ENCODE measurements at places on chromosomes 3 and 15.

GRCh38 chr15:56890038-56890437 is 28.4 kb upstream of the TCF12 start:
- DNase-seq = no peak

- no peak for DNase-seq
These were observed 200.2 kb upstream of the GOLGA6L4 start for GRCh38 chr15:84035399-84035766.

GRCh38 chr15:80343554-80343992 is 60.6 kb upstream of the ARNT2 start:
- no peak for DNase-seq

GRCh38 chr15:68578175-68578979 is 416 bp upstream of the CORO2B start:
- no peak for DNase-seq

DNA sequence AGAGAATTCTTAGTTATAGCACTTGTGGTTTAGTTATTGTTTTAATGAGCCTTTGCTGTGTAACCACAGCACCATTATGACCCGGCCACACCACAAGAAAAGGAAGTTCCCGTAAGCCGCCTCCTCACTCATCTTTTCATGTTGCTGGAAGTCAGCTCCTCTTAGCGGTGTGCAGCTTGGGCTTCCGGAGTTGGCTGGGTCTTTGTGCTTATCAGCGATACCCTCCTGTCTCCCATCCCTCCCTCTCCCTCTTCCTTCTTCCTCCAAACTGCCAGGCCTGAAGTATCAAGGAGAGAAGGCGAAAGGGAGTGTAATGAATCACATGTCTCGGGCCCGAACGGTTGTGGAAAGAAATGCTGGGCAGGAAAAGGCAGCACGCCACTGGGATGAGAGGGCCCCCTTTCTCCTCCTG is 353.5 kb downstream of the MCTP2 start:
- no peak for DNase-seq

DNA sequence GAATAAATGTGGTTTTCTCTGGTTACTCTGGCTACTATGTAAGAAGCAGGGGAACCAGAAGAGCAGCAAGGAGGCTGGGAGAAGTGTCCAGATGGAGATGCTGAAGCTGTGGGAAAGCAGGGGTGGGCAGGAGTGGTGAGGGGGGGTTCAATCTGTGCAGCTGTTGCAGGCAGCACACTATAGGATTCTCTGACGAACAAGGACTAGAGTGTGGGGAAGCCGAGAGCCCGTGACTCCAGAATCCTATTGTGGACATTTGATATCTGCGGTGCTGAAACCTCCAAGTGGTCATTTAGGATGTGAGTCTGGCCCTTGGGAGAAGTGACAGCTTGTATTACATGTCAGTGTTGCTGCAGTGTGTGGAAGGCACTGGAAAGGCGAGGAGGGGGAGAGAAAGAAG is 60.5 kb downstream of the GABRB3 start:
- no peak for DNase-seq

DNA sequence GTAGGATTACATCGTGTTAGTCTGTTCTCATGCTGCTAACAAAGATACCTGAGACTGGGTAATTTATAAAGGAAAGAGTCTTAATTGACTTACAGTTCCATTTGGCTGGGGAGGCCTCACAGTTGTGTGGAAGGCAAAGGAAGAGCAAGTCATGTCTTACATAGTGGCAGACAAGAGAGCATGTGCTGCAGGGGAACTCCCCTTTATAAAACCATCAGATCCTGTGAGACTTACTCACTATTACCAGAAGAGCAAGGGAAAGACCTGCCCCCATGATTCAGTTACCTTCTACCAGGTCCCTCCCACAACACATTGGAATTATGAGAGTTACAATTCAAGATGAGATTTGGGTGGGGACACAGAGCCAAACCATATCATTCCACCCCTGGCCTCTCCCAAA is 3.4 kb downstream of the SLC25A26 start:
- no peak for DNase-seq

DNA sequence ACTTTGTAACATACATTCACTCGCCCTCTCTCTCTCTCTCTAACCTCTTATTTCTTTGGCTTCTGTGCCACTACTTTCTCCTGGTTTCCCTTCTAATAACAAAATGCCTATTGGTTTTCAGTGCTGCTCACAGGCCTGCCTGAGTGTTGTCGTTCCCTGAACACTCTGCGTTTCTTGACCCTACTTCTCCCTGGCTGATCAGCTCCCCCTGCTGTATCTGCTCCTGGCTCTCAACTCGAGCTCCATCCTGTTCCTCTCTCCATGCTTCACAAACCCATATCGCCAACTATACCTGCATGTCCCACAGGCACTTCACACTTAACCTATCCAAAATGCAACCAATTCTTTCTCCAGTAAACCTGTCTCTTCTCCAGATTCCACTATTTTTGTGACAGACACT is 111.4 kb downstream of the OPA1 start:
- DNase-seq = no peak

DNA sequence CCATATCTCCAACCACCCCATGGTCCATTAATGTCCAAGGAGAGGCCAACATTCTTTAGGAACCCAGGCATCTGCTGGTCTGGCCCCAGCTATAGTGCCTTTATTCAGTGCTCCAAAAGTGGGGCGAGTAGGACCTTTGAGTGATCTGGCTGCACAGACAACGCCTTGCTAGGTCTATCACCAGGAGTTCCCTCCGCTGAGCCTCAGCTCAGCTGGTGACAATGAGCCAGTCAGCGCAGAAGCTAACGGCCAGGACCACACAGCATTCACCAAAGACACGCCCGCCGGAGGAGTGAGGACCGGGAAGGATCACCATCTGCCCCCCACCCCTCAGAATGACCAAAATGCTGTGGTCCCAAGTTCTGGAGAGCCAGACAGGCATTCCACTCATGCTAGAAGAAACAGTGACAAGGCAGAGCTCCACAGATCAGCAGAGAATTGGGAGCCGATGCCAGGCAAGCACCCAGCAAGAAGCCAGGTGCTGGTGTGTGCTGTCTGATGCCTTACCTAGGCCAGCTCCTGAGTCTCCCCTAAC is 19.0 kb downstream of the TBC1D2B start:
- no peak for DNase-seq

DNA sequence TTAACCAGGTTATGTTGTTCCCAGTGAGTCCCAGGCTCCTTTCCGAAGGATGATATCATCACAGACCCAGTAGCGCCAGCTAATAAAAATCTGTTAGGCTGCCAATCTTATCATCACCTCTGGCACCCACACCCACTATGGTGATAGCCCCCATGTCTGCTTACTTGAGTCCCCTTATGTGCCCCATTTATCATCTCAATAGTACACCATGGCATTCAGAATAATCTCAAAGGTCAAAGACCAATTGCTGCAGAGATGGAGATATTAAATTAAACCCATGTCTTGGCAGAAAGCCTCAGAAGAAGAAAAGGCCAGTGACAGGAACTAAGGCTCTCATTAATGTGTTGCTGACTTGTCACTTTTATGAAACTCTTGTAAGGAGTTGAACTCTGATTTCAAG is 32.8 kb downstream of the CPNE4 start:
- no peak for DNase-seq

GRCh38 chr3:122931636-122932035 is 95.9 kb downstream of the SEMA5B start:
- DNase-seq = no peak

- DNase-seq = no peak
These were observed at the start of gene ARPP21 for GRCh38 chr3:35639254-35640186. ARPP21 (plus strand) TSS chr3:35639525; CDS start chr3:35681752, 42,227 bp downstream.

- DNase-seq = no peak
These were observed 212.0 kb downstream of the XXYLT1 start for GRCh38 chr3:195059006-195059350.

DNA sequence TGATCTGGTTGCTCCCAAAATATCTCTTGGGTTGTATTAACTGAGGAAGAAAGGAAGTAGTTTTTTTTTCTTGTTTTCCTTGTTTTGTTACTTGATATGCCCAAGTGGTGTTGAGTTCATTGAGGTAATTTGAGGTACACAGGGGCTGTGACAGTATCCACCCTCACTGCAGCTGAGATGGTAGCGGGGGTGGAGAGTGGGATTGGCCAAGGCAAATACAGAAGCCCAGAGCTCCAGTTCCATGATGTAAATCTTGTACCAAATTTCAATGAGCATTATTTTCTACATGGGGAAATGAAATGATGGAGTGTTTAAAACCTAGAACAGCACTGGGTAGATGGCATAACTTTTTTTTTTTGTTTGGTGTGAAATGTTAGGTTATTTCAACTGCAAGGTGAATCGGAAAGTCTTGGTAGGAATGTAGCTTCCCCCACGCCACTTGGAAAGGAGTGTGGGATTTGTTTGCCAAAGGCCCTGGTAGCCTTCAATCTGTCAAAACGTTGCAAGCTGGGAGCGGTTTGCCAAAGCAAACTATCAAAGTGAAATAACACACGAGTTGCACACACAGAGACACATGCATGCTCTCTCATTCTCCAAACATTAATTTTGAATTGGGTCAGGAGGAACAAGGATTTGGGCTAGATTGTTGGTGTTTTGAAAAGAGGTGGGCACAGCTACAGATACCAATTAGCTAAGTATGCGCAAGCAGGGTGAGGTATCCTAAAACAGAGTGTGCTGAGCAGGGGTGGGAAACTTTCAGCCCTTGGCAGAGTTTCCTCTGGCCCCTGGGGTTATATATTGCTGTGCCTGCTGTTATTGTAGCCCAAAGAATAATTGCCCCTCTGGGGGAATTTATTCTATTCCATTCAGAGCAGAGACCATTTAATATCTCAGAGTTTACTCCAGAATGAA is 34.6 kb downstream of the THSD4 start:
- DNase-seq = no peak

DNA sequence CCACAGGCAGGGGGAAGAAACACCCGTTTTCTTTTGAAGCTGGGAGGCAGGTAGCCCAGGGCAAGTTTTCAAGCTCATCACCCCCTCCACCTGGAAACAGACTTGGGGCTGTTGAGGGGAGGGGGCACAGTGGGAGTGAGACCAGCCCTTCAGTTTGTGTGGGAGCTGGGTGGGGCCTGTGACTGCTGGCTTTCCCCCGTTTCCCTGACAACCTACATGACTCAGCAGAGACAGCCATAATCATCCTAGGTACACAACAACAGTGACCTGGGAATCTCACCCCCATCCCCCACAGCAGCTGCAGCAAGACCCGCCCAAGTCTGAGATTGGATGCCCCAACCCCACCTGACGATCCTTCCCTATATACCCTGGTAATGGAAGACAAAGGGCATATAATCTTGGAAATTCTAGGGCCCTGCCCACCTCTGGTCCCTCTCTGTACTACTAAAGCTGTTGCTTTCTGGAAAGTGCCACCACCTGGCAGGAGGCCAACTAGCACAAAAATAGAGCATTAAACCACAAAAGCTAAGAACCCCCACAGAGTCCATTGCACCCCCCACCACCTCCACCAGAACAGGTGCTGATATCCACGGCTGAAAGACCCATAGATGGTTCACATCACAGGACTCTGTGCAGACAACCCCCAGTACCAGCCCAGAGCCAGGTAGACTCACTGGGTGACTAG is 422.2 kb upstream of the SGO1 start:
- DNase-seq = no peak

DNA sequence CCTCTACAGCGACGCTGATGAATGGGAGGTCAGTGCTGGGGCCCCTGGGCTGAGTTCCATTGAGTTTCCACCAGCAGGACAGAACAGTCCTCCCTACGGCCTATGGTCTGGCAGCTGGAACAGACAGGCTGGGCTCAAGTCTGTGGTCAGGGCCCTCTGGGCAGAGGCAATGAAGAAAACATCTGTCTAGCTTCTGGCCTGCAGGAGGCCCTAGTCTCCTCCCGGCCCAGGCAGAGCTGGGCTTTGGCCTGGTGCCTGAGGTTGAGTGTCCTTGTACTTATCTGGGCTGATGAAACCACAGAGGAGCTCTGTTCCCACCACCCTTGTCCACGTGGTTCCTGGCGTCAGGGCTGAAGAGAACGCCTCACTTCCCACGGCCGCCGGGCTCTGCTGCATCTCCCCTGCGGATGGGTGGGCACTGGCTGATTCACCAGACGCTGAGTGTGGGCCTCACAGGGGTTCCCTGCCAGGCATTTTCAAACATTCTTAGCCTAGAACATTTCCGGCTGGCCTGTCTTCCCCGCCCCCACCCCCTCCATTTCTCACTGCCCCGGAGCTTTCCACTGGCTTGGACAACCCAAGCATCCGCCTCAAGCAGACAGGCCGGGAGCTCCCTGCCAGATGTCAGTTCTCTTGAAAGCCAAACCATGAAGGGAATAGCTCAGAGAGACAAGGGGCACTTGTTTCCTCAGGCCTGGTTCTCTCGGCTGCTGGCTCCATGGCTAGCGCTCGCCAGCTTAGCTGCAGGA is 20.3 kb downstream of the PPCDC start:
- DNase-seq = no peak

DNA sequence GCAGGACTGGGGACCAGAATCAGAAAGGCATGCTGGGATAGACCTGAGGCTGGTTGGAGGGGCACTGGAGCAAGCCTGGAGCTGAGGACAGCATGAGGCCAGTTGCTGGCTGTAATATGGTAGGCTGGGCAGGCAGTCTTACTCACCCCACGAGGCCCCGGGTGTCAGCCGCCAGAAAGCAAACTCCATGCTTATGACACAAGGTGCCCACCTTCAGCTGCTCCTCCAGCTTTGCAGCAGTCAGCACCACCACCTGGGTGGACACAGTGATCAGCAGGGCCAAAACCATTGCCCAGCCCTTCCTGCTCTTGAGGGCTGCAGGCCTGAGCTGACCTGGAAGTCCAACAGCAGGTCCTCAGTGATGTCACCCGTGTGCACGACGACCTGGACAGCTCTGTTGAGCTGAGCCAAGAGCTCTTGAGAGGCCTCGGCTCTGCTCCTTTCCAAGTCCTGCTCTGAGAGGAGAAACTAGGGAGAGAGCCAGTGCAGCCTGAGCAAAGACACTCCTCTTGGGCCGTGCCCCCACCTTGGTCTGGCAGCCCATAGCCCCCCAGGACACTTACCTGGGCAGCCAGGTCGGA is 747 bp downstream of the UBA7 start:
- no peak for DNase-seq

DNA sequence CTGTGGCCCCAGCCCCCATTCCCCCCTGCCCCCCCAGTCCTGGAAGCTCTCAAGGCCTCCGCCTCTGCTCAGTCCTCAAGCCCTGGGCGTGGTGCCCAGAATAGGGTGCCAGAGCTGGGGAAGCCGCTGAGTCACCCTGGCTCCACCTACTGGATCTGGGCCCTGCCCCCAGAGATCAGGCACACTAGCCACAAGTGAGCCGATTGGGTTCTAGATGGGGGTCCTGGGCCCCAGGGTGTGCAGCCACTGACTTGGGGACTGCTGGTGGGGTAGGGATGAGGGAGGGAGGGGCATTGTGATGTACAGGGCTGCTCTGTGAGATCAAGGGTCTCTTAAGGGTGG is 5.7 kb downstream of the EIF4G1 start:
- DNase-seq = no peak

GRCh38 chr15:38084289-38084688 is 149.8 kb downstream of the TMCO5A start:
- no peak for DNase-seq

GRCh38 chr15:42073418-42073817 is 20.9 kb downstream of the PLA2G4D start:
- no peak for DNase-seq

- peak; percentile 39 for DNase-seq
These were observed 9.4 kb upstream of the MESP1 start for GRCh38 chr15:89760303-89761008.

DNA sequence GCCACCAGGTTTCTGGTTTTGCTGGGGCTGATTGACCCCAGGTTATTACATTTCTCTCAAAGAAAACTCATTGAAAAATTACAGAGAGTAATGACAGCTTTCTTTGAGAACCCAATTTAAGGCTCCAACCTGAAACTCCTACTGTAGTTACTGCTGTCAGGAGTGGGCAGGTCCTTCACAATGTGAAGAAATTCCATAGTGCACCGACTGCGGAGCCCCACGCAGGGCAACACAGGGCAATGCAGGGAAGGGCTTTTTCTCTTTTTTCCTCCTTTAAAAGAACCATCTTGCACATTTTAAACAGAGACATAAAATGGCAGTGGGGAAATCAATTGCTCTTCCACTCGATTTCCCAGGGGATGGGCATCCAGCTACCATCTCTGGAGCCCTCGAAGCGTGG is 74.3 kb downstream of the NUP210 start:
- no peak for DNase-seq
